ENCODE measurements at places on chromosomes 6 and 20.
A peak's percentile ranks its signal among the peaks of the same experiment; 100 is the strongest.

DNA sequence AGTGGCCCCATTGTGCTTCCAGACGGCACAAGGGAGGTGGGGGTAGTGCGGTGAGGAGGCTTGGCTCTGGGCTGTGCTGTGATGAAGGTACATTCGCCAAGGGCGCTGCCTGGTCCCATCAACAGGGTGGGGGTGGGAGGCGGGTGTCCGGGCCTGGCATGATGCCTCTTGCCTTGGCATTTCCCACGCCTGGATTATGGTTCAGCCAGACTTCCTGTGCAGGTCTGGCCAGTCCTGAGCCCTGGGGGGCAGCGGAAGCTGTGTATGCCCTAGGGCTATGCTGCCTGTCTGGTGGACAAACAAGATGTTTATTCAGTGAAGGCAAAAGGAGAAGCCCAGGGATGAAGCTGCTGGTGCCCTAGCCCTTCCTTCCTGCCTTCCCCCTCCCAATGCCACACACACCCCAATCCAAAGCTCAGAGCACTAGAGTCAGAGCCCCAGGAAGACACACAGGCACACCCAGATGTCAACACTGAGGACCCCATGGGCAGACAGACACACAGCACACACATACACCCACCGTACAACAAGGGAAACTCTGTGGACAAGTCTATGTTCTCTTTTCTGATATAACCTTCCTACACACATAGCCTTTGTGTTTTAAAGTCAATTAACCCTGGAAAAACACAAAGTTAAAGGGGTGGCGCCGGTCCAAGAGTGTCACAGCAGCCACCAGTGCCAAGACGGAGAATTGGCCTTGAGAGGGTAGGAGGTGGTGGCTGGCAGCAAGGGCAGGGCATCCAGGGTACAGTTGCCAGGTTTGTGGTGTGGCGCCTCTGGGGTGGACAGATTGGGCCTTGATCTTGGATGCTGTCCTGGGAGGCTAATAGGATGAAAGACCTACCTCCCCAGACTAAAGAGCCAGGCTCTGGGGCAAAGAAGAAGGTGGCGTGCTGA lies 54.7 kb upstream of the SAYSD1 start:
- no peak for DNase-seq

DNA sequence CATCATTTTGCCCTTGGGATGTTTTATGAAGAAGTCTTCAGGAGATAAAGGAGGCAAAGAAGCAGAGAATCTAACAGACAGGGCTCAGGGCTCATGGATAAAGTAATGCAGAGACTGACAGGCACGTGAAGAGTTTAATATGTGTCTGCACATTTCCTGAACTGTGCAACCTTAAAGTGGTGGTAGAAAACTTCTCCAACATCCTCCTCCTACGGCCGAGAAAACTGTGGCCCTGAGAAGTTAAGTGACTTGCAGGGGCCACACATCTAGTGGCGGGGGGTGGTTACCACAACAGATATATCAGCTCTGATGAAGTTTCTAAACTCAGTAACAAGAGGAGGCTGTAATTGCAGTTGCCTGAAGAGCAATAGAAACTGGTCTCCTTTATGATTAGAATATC lies 61.0 kb downstream of the SOBP start:
- no peak for DNase-seq

DNA sequence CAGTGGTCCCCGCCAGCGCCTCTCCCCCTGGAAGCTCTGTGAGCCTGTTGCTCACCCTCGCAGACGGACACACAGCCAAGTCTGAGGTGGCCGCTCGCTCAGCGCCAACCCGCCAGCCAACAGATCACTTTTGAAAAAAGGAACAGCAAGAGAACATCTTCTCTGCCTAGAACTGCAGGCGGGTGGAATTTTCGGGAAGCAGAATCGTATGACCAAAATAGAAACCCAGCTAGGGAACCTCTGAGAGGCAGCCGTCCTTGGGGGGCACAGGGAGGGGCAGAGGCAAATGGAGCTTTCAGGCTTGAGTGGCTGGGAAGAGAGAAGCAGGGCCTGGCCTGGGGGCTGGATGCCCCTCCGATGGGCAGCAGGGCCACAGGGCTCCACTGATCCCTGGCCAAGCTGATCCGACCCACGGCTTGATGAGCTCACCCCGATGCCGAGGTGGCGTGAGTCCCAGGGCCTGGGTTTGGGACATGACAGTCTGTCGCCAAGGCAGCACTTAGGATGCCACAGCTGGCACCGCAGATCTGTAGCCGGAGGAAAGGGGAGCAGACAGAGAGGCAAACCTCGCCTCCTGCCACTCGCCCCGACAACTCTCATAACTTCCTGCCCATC lies 9.8 kb downstream of the NFATC2 start:
- no peak for DNase-seq

GRCh38 chr6:107957308-107957908 lies 600 bp downstream of the SEC63 start:
- DNase-seq, result peak; percentile 67

DNA sequence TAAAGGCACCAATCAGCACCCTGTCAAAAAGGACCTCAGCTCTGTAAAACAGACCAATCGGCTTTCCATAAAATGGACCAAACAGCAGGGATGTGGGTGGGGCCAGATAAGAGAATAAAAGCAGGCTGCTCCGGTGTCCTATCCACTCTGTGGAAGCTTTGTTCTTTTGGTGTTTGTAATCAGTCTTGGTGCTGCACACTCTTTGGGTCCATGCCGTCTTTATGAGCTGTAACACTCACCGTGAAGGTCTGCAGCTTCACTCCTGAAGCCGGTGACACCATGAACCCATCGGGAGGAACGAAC lies 7.3 kb upstream of the PXDC1 start:
- DNase-seq, result no peak

GRCh38 chr20:51529081-51529681 lies 13.3 kb downstream of the NFATC2 start:
- no peak for DNase-seq

DNA sequence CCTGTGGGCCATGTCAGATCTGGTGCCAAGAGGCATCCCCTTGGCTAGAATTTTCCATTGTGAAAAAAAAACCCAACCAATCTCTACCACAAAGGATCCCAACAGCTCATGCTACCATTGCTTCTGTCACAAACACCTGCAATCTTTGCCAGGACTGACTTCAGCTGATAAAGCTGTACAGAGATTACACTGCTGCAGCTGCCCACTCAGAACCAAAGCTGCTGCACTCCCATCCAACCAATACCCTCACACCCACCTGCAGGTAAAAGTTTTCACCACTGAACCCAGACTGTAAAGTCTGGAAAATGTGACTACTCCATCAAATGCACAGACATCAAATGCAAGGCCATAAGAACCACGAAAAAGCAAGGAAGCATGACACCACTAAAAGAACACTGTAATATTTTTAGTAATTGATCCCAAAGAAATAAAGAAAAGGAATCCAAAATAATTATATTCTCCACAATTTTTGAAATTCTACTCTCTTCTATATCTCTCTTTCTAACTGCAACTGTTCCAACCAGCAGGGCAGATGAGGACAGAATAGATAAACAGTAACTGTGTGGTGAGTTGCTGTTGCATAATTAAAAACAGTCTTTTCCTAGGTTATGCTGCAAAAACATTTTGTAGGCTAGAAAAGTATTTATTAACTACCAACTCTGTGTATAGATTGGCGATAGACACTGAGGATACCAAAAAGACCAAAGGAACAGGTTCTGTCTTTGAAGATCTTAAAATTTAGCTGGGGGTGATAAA lies 128.0 kb upstream of the MCHR2 start:
- DNase-seq, result no peak

GRCh38 chr20:52179331-52180179 lies 12.0 kb downstream of the ZFP64 start:
- no peak for DNase-seq

GRCh38 chr6:92545861-92546260 lies 873.5 kb downstream of the EPHA7 start:
- no peak for DNase-seq

GRCh38 chr20:51507216-51508036 lies 35.1 kb downstream of the NFATC2 start:
- no peak for DNase-seq

Measured in ecto neural progenitor cell (in vitro differentiated cells).